ENCODE measurements at places on chromosomes 1 and 21.

- DNase-seq: peak; percentile 64
Observed at GRCh38 chr1:44714944-44715571, 15.9 kb downstream of the RNU5D-1 start.

GRCh38 chr1:185478877-185479276 is 161.8 kb upstream of the IVNS1ABP start:
- no peak for DNase-seq

GRCh38 chr1:209062863-209063262 is 520.7 kb upstream of the CAMK1G start:
- no peak for DNase-seq

GRCh38 chr1:46057781-46058180 is 74.6 kb downstream of the PIK3R3 start:
- DNase-seq: no peak

DNA sequence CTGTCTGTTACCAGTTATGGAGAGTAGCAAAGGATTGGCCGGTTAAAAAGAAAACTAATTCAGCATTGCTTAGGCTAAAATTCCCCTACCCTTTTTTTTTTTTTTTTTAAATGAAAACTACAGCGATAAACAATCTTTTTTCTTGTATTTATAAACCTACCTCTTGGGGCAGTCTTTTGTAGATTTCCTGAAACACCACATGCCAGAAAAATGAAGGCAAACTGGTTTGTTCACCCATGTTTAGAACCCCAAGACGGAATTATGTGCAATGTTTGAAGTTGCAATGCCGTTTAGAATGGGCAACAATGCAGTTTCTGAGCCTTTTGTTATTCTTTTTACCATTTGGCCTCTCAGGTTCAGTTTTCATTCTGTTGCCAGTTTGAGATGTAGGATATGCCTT is 59.1 kb downstream of the PRDM2 start:
- DNase-seq: no peak

GRCh38 chr1:207984831-207985572 is 74.1 kb upstream of the CD34 start:
- no peak for DNase-seq

DNA sequence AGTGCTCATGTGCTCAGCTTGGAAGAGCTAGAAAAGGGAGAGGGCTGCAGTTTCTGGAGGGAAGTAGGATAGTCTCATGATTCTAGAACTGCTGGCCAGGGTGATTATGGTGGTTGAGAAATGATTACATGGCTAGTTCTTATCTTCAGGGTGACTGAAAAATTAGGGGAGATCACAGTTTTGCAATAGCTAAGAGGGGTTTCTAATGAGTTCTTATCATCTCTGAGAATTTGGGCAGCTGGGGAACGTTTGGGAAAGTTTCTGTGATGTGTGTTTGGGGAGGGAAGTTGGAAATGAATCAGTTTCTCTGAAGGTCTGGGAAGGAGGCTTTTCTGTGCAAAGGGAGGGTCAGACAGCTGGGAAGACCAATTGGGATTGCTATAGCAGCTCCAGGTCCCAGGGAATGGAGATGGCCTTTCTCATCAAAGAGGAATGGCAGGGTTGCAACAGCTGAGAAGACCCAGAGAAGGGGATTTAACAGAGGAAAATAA is 7.6 kb upstream of the RHOU start:
- DNase-seq: no peak

- no peak for DNase-seq
Observed at GRCh38 chr21:32523463-32523862, 61.9 kb downstream of the TCP10L start.

- no peak for DNase-seq
Observed at GRCh38 chr1:62076286-62076685, 118.4 kb upstream of the L1TD1 start.

DNA sequence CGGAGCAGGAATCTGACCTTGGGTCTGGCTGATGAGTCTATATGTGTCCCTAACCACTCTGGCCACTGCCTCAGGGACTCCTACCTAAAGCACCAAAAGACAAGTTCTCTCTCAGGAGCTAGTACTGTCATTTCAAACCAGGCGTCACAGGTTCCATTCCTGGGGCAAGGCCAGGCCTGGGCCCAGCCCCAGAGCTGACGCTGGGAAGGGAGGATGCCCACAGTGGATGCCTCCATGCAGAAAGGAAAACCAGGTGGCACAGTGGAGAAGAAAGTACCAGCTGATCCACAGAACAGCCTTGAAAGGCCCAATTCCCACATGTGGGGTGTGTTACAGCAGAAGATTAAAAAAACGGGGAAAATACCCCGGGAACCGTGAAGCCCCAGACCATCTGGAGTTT is 77.4 kb downstream of the DMRTB1 start:
- DNase-seq: no peak

GRCh38 chr1:207355060-207355459 is 33.6 kb downstream of the CD55 start:
- no peak for DNase-seq

- DNase-seq: no peak
Observed at GRCh38 chr21:29639366-29640079, 300.3 kb downstream of the GRIK1 start.

DNA sequence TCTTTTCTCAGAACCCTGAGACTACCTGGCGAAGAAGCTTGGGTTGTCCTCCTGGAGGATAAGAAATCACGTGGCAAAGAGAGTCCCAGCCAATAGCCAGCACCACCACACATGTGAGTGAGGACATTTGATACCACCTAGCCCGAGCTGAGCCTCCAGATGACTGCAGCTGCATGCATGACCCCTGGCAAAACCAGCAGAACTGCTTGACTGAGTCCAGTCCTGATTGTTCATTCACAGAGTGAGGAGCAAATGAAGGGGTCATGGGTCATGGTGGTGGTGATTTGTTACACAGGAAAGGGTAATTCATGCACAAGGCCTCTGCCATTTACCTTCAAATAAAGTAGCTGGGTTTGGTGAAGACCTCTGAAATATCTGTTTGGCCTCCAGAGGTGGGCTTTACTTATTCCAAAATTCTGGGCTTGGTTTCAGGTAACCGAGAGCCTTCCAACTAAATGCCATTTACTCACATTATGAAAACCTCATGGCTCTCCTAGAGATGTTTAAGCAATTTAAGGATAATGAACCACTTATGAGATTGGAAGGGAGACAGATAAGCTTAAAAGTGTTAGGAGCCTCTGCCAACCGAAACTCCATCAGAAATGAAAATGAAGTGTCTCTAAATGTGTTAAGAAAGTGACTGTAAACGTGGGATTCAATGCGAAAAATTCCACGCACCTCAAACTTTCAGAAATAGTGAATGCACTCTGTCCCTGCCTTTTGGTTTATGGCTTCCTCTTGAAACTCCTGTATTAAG is 163.3 kb downstream of the SLC35F3 start:
- DNase-seq: no peak

- DNase-seq: no peak
Observed at GRCh38 chr1:207649865-207650580, 5.1 kb downstream of the CR1L start.

GRCh38 chr1:115337633-115338456 is at the start of gene NGF:
NGF (minus strand) TSS chr1:115338249; CDS start chr1:115286795, 51,454 bp downstream.
- no peak for DNase-seq

- DNase-seq: no peak
Observed at GRCh38 chr1:119040906-119041305, 52.8 kb upstream of the TBX15 start.

DNA sequence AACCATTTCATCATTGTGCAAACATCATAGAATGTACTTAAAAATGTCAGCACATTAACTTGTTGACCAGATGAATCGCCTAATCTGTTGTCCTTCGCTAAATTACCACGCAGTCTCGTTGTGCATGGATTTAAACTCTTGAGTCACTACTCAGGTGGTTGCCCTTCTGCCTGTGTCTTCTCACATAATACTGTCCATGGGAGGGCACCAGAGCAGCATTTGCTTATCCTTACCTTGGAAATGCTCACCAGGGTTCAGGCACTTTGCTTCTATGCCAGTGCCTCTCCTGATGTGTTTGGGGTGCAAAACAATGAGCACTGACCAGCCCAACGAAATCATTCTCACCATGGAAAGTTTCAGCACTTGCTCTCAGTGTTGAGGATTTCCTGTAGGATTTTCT is 559.9 kb downstream of the RWDD3 start:
- DNase-seq: no peak

DNA sequence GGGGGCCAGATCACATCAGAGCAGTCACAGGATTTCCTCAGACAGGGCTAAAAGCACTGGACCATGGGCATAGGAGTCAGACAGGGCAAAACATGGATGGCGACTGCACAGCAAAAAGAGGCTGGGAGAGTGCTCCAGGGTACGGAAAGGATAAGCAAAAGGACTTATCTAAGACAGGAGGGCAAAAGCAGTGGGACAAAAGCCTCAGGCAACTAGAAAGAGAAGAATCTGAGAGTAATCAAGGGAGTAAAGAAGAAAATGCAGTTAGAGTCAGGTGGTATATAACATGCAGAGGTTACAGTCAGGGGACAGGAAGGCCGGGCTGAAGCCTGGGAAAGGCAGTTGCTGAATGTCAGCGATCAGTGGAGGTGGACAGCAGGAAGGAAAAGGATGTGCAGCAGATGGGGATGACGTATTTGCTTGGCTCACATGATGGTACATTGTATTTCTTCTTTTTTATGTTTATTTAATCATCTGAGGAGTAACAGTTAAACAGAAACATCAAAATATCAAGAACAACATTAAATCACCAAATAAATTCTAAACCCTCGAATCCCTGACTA is 63.1 kb upstream of the CNN3 start:
- no peak for DNase-seq

GRCh38 chr1:109792056-109792831 is 28.5 kb upstream of the EPS8L3 start:
- no peak for DNase-seq

GRCh38 chr1:153569465-153569864 is 3.8 kb upstream of the S100A2 start:
- no peak for DNase-seq

- no peak for DNase-seq
Observed at GRCh38 chr1:109639063-109639840, 16.6 kb upstream of the GSTM4 start.

GRCh38 chr1:183164340-183164739 is 21.7 kb upstream of the LAMC2 start:
- DNase-seq: no peak

GRCh38 chr1:90708826-90709225 is 8.3 kb downstream of the BARHL2 start:
- no peak for DNase-seq

DNA sequence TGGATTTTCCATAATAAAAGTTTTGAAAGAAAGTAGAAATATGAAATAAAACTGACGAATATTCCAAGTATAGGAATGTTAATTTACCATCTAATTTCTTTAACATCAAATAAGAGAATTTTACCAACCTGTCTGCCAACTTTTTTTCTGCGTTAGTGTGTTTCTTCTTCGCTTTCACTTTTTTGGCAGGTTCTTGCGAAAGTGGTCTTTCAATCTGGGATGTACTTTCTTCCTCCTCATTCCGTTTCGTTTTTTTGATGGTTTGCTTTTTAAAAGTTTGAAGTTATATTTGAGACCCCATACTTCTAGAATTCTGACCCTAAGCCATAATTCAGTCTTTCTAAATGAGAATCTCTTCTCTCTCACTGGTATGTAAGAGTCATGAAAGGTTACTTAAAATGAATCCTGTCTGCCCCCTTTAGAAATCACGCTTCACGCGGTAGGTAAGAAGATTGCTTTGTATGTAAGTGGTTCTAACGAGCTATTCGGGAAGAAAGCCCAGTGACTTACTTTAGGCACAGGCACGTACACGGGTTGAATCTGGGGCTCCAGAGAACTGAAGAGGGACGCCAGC is 580 bp downstream of the RBM34 start:
- peak; percentile 70 for DNase-seq

GRCh38 chr1:7346600-7347570 is 424.2 kb upstream of the VAMP3 start:
- no peak for DNase-seq

- DNase-seq: no peak
Observed at GRCh38 chr1:24990779-24991641, 60.9 kb upstream of the RUNX3 start.

GRCh38 chr1:118210723-118211110 is 25.7 kb upstream of the SPAG17 start:
- no peak for DNase-seq

GRCh38 chr1:177568622-177569021 is 397.9 kb downstream of the BRINP2 start:
- DNase-seq: no peak

DNA sequence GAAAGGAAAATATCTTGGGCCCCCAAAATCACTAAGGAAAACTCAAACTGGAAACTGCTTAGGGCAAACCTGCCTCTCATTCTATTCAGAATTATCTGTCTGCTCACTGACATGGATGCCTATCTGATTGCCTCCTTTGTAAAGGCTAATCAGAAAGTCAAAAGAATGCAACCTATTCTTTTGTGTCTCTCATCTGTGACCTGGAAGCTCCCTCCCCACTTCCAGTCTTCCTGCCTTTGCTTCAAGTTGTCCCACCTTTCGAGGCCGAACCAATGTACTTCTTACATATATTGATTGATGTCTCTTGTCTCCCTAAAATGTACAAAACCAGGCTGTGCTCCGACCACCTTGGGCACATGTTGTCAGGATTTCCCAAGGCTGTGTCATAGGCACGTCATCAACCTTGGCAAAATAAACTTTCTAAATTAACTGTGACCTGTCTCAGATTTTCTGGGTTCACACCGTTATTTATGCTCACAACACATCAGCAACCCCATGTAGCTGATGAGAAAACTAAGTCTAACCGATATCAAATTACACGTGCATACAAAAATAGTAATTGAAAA is 302.3 kb upstream of the NRIP1 start:
- no peak for DNase-seq

DNA sequence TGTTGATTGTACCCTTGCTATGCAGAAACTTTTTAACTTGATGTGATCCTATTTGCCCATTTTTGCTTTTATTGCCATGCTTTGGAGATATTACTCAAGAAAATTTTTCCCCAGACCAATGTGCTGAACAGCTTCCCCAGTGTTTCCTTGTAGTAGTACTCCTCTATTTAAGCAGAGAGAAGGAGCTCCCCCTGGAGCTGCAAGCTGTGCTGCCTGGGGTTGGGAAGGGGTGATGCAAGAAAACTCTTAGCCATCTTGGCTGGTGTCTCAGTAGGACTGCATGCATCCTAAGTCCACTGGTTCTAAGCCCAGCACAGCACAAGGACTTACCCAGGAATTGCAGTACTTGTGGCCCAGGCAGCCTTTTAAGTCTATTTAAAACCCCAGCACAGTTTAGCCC is 121.6 kb downstream of the NTMT2 start:
- DNase-seq: no peak
